ENCODE measurements at places on chromosomes 1 and 21. TPM values are rescaled to one million over a fixed set of nuclear protein-coding genes. Genes with fewer than 3 reads are reported as not detected.

SLC9C2 gene
- total RNA-seq, result not detected

MYOCOS gene
- total RNA-seq, result not detected

ELAPOR1 gene
- 1.1 TPM for total RNA-seq

GNAT2 gene
- total RNA-seq, result not detected

S100A8 gene
- total RNA-seq, result not detected

FNDC5 gene
- total RNA-seq, result 0.15 TPM

DNA sequence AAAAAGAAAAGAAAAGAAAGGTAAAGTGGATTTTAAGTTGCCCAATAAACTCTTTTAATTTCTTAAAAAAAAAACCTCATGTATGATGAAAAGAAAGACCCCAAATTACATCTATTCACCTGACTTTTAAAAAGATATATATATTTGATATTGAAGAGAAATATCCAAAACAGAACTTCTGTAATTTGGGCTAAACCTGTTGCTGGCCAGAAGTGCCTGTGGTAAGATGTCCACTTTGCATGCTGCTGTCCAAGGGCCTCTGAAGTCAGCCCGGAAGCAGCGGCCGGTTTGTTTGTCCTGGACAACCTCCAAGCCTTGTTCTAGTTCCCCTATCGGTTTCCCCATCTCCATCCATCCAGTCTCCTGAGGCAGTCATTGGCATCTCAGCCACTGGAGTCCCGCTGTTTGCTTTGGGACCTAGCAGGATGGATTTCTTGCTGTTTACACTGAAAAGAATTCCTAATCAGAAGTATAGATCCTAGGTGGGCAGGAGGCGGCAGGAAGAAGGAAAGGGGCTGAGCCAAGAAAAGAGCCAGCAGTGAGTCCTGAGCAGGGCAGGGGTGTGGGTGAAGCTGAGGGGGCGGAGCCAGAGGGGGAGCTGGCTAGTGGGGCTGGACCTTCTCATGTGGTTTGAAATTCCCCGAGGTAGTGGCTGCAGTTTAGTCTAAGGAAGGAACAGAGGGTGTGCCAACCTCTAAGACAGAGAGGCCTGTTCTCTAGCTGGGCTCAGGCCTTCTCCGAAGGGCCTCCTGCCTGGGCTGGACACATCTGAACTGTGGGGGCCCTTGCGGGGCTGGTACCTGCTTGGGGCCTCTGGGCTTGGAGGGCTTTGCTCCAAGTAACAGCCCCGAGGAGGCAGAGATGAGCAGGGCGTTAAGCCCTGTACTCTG is 3.3 kb downstream of the NCMAP start:
- DNase-seq, result peak; percentile 75

DNA sequence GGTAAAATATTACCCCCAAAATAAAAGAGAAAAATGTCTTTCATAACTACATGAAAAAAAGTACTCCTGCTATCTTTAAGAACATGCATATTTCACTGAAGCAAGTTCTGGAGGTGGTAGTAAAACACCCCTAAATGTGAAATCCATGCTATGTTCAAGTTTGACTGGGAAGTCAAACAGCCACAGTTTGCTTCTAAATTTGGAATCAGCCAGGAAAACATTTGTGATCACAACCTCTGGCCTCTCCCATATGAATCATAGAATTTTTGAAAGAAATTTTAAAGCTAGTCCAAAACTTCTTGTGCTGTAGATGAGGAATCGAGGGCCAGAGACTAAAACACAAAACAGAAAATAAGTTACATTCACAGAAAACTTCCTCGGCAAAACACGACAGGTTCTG is 6.6 kb downstream of the SORT1 start:
- no peak for DNase-seq

GRCh38 chr1:31939484-31940329 is 1.5 kb upstream of the PTP4A2 start:
- DNase-seq, result peak; percentile 93

GRCh38 chr1:32201011-32201855 is 838 bp downstream of the CCDC28B start:
- peak; percentile 32 for DNase-seq

GRCh38 chr1:39132505-39133339 is 71.8 kb upstream of the MACF1 start:
- DNase-seq, result no peak

GRCh38 chr21:18220498-18220897 is 24.1 kb upstream of the CHODL start:
- DNase-seq, result no peak

GRCh38 chr1:118381197-118381869 is 196.3 kb upstream of the SPAG17 start:
- DNase-seq, result no peak

- DNase-seq, result no peak
Observed at GRCh38 chr1:229627003-229627402, 956 bp downstream of the URB2 start.

All from H4 (cell line).